ENCODE measurements at places on chromosomes 1 and 21. TPM values are rescaled to one million over a fixed set of nuclear protein-coding genes. Genes with fewer than 3 reads are reported as not detected.

DNA sequence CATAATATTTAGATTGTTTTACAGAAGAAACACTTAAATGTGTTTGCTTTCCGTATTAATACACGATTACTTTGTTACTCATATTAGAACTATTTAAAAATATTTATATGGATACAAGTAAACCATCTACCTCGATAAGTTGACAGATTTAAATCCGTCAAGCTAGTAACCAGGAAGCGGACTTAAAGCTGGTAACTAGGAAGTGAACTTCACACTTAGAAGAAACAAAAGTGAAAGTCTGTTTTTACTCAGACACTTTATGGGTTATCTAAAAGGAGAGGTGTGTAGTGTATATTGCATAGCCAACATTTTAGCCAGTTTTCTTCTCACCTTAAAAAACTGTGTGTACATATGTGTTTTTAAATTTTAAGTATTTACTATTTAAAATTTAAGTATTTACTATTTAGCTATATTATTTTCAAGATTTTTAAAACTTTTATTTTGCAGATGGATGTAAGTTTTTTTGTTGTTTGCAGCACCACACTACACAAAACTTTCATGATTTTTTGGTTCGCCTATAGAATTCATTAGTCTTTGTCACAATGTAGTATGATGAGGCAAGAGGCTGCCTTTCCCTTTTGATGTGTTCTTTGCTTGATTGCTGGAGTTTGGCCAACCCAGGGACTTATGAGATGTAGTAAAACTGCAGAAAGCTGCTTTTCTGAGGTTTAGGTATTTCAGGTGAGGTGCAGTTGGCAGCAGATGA lies 2.7 kb downstream of the USP25 start:
- DNase-seq = no peak

GRCh38 chr1:36835696-36836095 lies 198.6 kb downstream of the GRIK3 start:
- no peak for DNase-seq

DNA sequence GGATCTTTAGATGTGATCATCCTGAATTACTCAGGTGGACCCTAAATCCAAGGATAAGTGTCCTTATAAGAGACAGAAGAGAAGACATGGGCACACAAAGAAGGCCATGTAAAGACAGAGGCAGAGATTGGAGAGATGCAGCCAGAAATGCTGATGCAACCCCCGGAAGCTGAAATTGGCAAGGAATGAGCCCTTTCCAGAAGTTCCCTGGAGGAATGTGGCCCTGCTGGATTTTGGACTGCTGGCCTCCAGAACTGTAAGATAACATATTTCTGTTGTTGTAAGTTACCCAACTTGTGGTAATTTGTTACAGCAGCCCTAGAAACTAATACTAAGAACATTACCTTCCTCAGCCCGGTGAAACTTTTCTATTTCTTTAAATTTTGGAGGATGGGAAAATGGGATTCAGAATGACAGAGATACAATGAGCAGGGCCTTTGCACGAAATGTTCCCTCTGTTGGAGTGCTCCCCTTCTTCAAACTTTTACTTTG lies 11.2 kb upstream of the PLPP3 start:
- DNase-seq = no peak

- peak; percentile 78 for DNase-seq
These were observed 17.7 kb upstream of the SNX27 start for GRCh38 chr1:151594143-151594625.

GRCh38 chr21:29145852-29146453 lies 15.5 kb downstream of the MAP3K7CL start:
- DNase-seq = no peak

DNA sequence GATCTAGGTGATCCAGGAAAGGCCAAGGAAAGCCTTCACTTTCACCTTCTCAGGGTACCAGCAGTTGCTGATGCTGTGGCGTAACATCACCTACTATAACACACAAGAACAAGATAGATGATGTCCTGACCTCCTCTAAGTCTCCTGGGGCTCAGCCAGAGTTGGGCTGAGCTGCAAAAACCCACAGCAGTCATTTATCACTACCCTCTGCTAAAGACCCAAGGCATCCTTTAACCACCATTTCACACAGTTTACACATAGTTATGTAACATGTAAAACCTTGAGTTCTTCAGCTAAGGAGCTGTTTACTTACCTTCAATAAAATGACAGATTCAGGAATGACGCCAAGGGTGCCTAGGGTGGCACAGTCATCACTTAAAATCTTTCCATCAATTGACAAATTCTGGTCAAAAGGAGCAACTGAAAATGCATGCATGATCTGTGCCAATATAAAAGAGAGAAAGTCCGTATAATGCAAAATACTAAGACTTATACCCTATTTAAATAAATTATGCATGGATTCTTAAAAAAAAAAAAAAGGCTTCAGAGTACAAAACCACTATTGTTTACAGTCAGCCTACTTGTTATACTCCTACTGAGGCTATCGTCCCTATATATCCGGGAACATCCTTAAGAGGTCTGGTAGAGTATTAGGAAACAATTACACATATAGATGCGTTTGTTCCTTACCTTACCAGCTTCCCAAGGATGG lies 20.7 kb upstream of the RAP1GAP start:
- DNase-seq = no peak

GRCh38 chr21:37146320-37147235 lies 73.5 kb downstream of the TTC3 start:
- no peak for DNase-seq

- no peak for DNase-seq
These were observed 10.0 kb upstream of the RYR2 start for GRCh38 chr1:237032029-237032428.

DNA sequence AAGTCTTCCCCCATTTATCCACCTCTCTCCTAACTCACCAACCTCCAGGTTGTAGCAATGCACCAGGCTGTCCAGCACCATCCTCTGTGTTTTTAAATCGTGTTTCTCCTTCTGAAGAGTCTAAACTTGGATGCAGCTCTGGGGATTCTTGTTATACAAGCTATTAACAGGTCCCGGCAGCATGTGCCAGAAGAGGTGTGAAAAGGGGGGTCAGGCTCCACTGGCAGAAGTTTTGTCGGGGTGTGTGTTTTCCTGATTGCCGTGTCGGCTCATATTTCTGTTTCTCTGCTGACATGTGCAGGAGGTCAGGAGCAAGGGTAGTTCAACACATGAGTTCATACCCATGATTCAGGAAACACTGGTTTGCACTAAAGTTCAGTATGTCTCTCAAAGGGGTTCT lies 658.6 kb upstream of the CAMK1G start:
- no peak for DNase-seq

- DNase-seq = no peak
These were observed 413.3 kb upstream of the PTBP2 start for GRCh38 chr1:96308314-96308713.

DNA sequence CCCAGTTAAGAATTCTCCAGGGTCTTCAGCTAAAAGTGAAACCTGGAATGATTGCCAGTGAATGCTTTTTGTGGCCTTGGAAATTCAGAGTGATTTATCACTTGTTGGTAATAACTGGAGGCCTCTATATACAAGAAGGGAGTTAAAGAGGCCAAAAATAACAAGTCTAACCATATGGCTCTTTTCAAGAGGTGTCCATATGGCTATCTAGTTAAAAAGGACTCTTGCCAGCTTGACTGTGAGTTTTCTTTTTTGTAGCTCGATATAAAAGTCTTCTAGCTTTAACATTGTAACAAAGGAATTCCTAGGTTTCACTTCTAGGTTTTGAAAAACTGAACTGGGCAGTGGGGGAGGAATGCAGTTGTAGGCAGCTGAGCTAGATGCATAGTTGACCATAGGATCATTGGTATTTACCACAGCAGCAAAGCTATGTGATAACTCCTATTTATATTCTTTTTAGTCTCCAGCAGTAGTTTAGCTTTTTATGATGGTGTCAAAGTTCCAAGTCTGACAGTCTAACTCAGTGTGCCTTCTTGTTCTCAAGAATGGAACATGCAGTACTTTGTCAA lies 44.4 kb downstream of the CACHD1 start:
- no peak for DNase-seq

GRCh38 chr1:244322791-244323521 lies 128.8 kb downstream of the ADSS2 start:
- DNase-seq = no peak

DNA sequence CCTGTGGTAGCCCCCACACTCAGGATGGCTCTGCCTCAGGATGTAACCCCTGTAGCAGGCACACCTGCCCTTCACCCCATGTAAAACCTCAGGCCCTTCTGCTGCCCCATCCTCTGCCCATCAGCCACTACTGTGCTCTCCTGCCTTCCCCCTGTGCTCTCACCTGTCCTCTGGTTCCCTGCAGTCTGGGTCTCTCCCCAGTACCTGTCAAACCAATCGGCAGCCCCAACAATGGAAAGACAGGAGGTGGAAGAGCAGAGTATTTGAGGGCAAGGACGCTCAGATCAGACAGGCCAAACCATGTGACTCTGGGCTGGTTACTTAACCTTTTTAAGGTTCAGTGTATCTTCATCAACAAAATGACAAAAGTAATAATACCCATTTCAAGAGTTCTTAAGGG lies 30.9 kb downstream of the SMIM12 start:
- DNase-seq = no peak

GRCh38 chr1:22652881-22653316 lies at the start of gene C1QB:
TSS of gene C1QB (plus strand) at chr1:22653236. CDS start at chr1:22659463, 6,227 bp downstream.
- DNase-seq = no peak

GRCh38 chr21:15063814-15064575 lies 805 bp downstream of the NRIP1 start:
- DNase-seq = peak; percentile 63

GRCh38 chr1:69572921-69573320 lies 5.2 kb downstream of the LRRC7 start:
- DNase-seq = no peak

GRCh38 chr1:93776728-93777127 lies 95.1 kb upstream of the BCAR3 start:
- DNase-seq = no peak

GRCh38 chr1:44557778-44558177 lies 116.5 kb downstream of the TMEM53 start:
- no peak for DNase-seq

DNA sequence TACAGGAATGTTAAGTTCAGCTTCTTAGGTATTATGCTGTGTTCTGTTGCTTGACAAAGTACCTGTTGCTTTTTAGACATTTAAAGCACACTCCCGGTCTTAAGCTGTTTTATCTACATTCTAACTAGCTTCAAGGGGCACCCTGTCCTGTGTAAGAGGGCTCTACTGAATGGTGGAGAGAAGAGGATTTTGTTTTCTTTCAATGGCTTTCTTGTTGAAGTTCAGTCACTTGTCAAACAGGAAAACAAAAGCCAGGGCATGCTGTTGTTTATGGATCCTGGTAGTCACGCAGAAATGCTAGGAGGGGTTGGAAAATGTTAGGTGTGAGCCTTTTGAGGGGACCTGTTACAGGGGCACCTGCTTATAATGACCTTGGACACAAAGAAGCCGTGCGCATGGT lies 30.7 kb downstream of the PGM1 start:
- no peak for DNase-seq

The PTPN14 gene
- total RNA-seq = 4.0 TPM

The CELA3A gene
- not detected for total RNA-seq

The SLC66A1 gene
- 6.7 TPM for total RNA-seq

The ST3GAL3 gene
- total RNA-seq = 21.8 TPM

The NSL1 gene
- total RNA-seq = 33.8 TPM

The DNASE2B gene
- total RNA-seq = not detected

The CD101 gene
- 1.3 TPM for total RNA-seq

The MOV10 gene
- total RNA-seq = 122 TPM

The TEDDM1 gene
- not detected for total RNA-seq

The LYPD8 gene
- not detected for total RNA-seq

Data from activated naive CD4-positive, alpha-beta T cell treated with anti-CD3 and anti-CD28 coated beads, Interleukin-2, amount 50 U/mL, for 72 hours (primary cell).